ENCODE measurements at places on chromosomes 1 and 21. TPM values are rescaled to one million over a fixed set of nuclear protein-coding genes. Genes with fewer than 3 reads are reported as not detected.

DNA sequence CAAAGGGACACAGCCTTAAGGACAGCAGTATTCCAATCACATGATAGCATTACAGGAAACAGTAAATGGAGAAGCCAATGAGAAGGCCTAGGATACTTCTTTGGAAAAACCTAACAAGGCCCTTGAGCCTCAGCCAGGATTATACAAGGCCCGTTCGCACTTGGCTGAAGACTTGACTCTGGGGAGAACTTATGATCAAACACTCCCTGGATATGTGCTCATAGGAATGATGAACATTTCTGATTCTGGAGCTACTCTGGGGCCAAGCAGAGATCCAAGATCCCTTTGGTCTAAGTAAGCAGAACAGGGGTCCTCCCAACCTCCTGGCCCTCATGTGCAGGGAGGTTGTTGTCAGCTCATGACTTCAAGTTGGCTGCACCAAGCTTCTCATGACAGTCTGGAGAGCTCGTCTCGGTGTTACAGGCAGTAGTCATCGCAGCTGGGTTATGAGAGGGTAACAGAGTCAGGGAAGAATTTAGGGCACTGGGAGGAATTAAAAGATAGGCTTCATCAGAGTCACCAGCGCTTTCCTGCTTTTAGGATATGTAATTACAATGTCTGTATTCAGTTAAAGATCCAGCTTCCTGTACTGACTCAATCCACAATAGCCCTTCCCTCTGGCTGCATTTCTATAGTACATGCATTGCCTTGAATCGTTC lies 92.5 kb upstream of the IRF2BP2 start:
- H3K27me3 ChIP-seq = no peaks in the 10 kb centered on the region
- H3K36me3 ChIP-seq = no peaks in the 10 kb centered on the region

DNA sequence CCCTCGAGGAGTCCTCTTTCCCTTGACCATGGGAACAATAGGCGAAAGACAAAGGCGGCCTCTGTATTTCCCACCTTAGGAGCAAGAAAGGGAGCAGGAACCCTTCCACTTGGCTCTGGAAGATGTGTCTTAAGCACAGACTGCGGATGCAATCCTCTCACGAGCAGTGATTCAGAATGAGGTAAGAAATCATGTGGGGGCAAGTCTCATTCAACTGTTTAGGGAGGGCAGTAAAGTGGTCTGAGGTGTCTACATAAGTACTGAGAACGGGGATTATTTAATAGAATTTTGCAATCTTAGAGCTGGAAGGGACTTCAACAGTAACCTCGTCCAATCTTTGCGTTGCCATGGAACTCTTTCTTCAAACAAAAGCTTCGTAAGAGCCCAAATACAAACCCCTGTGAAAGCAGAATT lies 1.6 kb upstream of the DYRK3 start:
- no peaks in the 10 kb centered on the region for H3K27me3 ChIP-seq
- H3K36me3 ChIP-seq = no peaks in the 10 kb centered on the region
- H3K4me1 ChIP-seq = peaks cover 18% of the 10 kb centered on the region
- no peak for DNase-seq
- H3K4me3 ChIP-seq = no peak overlapping the region
- H3K27ac ChIP-seq = no peak overlapping the region

The LCE6A gene
- total RNA-seq = not detected

GRCh38 chr1:3271866-3272265 lies 182.6 kb upstream of the ARHGEF16 start:
- no peaks in the 10 kb centered on the region for H3K36me3 ChIP-seq
- H3K4me3 ChIP-seq = no peak overlapping the region
- H3K27ac ChIP-seq = no peak overlapping the region

The ACBD6 gene
- total RNA-seq = 17.3 TPM

GRCh38 chr1:109880971-109881894 lies 29.4 kb upstream of the CSF1 start:
- no peak overlapping the region for H3K27ac ChIP-seq
- H3K4me3 ChIP-seq = no peak overlapping the region
- no peak for DNase-seq
- no peaks in the 10 kb centered on the region for H3K27me3 ChIP-seq

The SLC22A15 gene
- total RNA-seq = 1.0 TPM

The TRAF3IP3 gene
- 1.8 TPM for total RNA-seq

The TMEM63A gene
- 17.0 TPM for total RNA-seq

Measured in psoas muscle (tissue), 8 donors.